ENCODE measurements at places on chromosomes 12 and 14.

DNA sequence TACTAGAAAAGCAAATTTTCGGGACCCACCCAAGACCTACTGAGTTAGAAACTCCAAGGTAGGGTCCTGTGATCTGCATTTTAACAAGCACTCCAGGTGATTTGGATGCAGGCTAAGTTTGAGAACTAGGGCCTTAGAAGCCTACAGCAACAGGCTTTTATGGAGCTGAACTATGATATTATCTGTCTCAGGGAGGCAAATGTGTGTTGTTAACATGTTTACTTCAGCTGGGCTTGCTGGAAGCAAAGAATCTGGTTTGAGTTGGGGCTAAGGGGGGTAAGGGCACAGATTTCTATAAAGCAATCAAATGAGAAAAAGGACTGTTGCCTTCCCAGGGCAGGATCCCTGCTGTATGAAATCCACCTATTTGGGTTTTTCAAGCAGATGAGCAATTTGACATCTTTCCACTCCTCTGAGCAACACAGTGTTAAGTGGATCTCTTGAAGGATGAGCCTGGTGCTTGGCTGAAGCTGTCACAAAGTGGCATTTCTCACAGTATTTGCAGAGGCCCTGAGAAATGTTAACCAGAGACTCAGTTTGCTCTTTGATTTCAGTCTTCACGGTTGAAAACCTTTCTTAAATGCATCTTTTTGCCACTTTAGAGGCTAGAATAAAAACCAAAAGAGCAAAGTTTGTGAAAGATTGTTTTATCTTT lies 36.2 kb upstream of the SOCS2 start:
- DNase-seq = no peak

DNA sequence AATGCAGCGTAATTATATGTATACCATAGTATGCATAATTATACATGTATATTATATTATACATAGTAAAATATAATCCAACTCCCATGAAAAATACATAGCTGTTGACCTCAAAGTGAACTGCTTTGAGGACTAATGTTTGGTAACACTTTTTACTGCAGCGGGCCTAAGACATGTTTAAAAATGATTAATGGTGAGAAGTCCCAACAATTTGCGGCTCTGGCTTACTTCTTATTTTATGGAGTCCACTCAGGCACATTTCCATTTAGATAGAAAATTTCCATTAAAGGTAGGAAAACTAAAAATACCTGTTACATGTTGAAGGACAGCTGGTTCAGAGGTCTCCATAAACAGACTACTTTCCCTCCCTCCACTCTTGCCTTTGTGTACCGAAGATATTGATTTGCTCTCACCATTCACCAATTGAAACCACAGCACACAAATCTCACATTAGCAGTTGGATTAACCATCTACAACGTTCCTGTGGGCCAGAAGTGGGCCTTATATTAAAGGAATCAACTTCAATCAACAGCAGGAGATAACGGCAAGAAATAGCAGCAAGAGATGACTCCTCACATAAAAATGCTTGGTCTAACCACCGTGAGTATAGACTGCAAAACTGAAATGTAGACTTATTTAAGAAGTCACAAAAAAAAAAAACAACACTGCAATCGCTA lies 14.1 kb upstream of the NT5DC3 start:
- no peak for DNase-seq

- DNase-seq = no peak
Measured at GRCh38 chr14:78005325-78005724, 164.8 kb upstream of the NRXN3 start.

GRCh38 chr12:98955284-98955683 lies 310.2 kb downstream of the APAF1 start:
- DNase-seq = no peak

- no peak for DNase-seq
Measured at GRCh38 chr12:67911275-67911600, 78.0 kb upstream of the IFNG-AS1 start.

GRCh38 chr12:111766608-111767361 lies at the start of gene ALDH2:
TSS of gene ALDH2 (plus strand) at chr12:111766933. CDS start at chr12:111766983, 50 bp downstream.
- DNase-seq = no peak

- no peak for DNase-seq
Measured at GRCh38 chr12:49330631-49331379, 6.2 kb downstream of the C1QL4 start.

DNA sequence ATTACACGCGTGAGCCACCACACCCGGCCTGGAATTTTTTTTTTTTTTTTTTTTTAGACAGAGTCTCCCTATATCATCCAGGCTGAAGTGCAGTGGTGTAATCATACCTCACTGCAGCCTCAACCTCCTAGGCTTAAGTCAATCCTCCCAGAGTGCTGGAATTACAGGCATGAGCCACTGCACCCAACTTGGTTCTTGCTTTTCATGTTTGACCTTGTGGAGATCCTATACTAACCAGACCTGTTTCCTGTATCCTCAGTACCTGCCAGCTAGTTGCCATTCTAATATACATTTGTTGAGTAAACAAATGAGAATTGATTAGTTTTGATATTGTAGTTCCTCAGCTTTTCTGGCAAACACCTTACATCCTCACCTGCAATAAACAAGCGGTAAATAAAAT lies 3.2 kb upstream of the VSIG10 start:
- no peak for DNase-seq

DNA sequence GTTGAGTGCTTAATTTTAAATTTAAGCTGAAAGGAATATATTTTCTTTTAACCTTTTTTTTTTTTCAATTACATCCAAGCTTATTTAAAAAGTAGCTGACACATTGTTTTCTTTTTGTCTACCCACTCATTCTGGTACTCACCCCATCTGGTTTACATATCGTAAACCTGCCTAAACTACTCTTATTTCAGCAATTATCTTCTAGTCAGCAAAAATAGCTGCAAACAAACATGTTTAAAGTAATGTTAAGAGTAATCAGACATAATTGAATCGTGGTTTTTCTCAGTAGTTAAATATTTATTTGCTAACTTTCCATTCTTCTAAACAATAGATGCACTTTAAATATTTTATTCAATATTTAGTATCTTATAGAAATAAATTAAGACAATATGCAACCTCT lies 492.7 kb upstream of the MGAT4C start:
- no peak for DNase-seq

GRCh38 chr14:23097786-23098185 lies 2.5 kb downstream of the C14orf119 start:
- DNase-seq = no peak

DNA sequence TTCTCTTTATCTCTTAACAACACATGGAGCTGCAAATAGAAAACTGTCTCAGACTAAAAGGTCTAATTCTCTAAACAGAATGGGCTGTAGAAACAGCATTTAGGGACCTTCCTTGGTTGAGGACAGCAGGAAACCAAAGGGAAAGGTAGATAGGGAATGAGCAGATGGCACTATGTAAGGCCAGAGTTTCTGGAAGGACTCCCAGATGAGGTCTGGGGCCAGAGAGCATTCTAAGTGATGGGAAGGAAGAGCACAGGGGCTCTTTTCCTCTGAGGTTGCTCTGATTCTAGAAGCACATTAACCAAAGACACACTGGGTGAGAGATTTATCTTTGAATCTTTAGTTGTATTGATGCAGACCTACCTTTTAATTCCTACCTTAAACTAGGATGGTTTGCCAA lies 79.4 kb downstream of the TPH2 start:
- DNase-seq = no peak

- DNase-seq = no peak
Measured at GRCh38 chr12:53805791-53806190, 54.0 kb upstream of the CISTR start.

DNA sequence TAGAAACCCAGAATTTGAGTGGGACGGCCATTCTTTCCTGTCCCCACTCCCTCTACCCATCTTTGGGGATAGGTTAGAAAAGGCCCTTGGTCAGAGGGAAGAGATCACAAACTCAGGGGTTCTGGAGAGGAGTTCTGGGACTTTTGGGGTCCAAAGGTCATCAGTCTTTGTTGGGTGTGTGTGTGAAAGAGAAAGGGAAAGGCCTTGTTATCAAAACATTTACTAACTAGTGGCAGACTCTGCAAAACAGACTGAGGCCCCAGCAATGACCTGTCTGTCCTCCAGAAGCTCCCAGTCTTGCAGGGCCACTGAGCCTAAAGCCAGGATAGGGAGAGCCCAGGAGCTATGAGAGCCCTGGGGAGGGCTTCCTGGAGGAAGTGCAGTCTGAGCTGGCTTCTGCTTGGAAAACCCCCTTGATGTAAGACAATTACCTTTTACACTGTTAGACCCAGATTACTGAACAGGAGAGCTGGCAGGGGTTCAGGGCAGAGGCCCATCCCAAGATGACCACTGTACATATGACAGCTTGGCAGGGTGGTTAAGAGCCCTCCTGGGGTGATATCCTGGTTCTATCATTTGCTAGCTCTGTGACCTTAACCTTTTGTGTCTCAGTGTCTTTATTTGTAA lies 429.1 kb upstream of the CCDC196 start:
- no peak for DNase-seq

- peak; percentile 27 for DNase-seq
Measured at GRCh38 chr14:102500158-102500662, 9.4 kb downstream of the ANKRD9 start.

DNA sequence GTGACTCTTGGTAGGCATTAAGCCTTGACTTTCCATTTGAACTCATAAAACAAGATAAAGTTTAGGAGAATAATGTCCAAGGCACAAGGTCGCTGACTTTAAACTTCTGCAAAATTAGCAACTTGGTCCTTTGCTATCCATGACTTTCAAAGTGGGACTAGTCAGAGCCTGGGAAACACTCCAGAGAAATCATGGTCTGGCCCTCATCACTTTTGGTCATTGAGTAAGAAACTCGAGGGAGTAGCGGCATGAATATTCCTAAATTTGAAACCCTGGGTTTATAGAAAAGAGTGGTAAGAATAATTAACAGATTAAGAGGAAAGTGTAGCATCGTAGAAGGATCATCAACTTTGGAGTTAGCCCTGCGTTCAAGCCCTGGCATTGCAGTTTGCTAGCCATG lies 16.9 kb upstream of the APPL2 start:
- DNase-seq = no peak

GRCh38 chr14:92531106-92531873 lies 17.7 kb downstream of the RIN3 start:
- no peak for DNase-seq

DNA sequence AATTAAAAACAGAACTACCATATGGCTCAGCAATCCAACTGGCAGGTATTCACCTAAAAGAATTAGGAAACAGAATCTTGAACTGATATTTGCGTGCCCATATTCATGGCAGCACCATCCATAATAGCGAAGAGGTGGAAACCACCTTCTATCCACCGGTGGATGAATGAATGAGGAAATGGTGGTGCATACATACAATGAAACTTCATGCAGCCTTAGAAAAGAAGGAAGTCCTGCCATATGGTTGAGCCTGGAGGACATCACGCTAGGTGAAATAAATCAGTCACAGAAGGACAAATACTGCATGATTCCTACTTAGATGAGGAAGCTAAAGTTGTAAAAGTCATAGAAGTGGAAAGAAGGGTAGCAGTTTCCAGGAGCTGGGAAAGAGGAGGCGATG lies 6.6 kb downstream of the TCL1A start:
- DNase-seq = no peak
